ENCODE measurements at places on chromosomes 1 and 21.

DNA sequence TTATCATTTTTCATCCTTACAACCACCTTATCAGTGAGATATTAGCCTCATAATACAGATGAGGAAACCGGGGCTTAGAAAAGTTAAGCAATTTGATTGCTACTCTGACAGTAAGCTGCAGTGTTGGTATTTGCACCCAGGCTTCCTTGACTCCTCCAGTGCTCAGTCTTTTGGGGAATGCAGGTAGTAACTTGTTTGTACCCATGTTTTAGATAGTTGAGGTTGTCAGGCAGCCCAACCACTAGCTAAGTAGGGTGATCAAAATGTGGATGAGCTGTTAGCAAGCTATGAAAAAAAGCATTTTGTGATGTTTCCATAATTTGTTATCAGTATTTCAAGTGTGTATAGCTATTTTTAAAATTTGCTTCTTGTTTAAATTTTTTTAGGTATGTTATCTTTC is 80.8 kb downstream of the SASS6 start:
- no peak for DNase-seq

DNA sequence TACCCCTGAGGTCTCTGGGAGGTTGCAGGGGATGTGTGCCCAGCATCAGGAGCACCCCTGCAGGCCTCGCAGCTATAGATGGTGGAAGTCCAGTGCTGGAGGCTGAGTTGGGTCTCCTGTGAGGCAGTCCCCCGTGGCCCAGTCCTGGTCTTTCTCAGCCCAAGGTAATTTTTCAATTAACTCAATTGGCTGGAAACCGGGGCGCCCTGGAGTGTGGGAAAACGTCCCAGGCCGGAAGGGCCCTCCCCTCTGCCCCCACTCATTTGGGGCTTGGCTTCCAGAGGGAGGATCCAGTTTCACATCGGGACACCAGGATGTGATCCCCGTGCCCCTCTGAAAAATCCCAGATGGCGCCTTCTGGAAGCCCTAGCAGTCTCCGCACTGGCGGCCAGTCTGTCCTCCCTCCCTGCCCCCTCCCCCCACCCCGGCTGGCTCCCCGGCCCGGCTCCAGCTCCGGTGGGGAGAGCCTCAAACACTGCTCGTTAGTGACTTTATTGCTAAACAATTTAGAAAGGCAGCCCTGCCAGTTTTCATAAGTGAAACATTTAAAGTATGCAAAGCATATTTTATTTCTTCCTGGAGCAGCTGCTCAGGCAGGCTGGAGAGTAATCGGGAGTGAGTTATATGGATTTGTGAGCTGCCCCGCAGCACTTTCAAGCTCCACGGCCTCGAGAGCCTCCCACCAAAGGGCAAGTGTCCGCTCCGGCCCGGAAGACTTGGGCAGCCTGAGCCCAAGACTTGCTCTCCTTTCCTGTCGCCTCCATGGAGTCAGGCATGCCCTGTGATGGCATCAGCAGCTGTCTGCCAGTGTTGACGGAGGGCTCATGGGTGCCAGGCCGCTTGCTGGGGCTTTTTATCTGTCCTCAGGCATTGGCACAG is 208.2 kb upstream of the TMEM51 start:
- DNase-seq: no peak

DNA sequence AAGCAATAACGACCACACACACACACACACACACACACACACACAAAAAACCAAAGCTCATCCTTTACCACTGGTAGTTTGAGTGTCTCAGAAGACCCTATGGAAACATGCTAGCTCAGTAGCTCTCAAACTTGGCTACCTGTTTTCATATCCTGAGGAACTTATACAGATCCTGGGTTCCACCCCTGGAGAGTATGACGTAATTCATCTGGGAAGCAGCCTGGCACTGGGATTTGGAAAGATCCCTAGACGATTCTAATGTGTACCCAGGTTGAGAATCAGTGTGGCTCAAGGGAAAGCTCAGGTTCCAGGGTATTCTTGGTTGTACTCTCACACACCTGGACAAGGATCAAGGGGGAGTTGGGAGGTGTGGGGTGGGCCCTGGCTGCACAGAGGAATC is 85.9 kb downstream of the SELENOF start:
- no peak for DNase-seq

GRCh38 chr1:159229896-159230295 is 25.2 kb downstream of the ACKR1 start:
- no peak for DNase-seq
